ENCODE measurements at places on chromosomes 16 and 17.

DNA sequence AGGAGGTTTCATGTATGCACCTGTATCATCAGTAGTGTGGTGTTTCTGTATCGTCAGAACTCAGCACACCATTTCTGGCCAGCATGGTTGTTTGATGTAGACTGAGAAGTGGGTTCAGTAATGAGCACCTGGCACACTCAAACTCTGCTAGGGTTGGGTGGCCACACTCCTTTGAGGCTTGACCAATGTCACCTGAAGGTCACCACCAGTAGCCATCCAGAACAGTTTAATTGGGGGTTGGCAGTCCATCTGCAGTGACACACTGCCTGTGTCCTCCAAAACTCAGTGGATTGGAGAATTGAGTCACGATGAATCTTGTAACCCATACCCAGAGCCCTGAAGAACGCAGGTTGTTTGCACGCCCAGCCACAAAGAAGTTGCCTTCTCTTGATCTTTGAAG is 86.8 kb upstream of the HSBP1 start:
- no peak for DNase-seq

- no peak for DNase-seq
These were observed 67.0 kb upstream of the CNTNAP4 start for GRCh38 chr16:76210157-76210556.

DNA sequence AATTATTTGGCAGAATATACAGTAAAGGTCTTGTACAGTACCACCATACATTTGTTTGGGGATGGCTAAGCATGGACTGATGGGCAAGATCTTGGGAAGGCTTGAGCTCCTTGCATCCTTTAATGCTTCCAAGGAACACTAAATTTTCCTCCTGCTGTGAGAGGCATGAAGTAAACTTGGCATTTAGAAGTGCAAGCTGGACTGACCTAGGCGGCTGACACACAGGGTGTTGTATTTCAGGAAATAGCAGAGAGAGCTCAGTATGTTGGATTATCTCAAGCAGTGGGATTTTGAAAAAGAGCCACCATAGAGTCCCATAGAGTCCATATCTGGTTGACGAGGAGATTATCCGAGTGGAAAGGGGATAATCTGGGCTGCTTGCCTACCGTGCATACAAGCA is 2137.1 kb downstream of the TP53TG3F start:
- DNase-seq: no peak

DNA sequence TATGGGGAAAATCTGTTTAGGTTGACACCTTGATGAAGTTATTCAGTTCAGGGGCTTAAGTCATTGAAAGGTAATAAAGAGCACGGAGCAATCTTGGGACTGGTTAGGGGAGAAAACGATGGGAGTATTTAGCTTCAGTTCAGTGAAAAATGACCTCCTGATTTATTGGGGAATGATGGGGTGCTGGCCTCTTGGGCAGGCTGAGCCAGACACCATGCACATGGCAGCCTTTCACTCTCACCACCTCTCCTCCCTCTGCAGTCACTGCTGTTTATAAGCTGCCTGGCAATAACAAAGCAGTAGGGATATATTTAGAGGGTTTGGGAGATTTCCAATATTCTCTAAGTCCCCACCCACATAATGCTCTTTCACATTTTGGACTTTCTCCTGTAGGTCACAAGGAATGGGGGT is 140.5 kb upstream of the HS3ST2 start:
- DNase-seq: peak; percentile 53

DNA sequence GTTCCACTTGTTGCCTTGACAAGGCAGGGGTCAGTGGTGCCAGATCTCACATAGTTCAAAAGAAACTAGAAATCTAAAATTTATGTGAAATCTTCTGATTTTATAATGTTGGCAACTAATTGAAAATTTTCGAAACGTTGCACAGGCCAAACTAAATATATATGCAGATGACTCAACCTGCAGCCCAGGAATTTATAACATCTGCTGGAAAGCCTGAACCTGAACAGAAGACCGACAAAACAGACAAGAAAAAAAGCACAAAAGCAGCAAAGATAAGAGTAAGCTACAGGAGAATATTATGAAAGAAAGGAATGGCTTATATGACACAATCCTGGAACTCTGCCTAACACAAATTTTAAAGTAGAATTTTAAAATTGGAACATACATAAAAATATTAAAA is 207.6 kb downstream of the CEP112 start:
- DNase-seq: no peak

DNA sequence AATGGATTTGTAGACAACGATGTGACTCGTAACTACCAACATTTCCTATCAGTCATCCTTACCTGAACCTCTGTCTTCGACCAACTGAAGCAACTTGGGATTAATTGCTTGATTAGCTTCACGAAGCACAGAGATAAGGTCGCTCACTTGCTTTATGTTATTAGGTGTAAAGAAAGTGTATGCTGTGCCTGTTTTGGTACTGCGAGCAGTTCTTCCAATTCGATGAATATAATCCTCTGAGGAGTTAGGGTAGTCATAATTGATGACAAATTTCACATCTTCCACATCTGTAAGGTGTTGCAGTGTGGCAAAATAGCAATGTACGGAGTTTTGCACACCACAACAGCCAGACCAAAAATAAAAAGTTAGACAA is 3.6 kb upstream of the POLG2 start:
- no peak for DNase-seq

GRCh38 chr16:66701516-66701915 is 5.0 kb upstream of the CMTM4 start:
- no peak for DNase-seq

DNA sequence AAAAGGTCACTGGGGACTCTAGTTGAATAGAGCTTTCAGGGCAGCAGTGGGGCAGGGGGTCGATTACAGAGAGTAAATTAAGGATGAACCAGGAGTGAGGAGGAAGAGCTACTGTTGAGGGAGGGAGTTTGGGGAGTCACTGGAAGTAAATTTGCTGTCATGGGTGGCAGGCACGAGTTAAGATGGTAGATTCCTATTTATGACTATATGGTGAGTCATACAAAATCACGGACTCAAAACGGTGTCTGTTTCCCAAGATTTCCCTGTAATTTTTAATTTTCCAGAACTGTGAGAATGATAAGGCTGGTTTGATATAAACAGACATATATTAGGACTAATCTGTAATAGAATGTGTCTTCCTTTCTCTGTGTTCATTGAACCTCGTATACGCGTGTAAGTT is 287.6 kb upstream of the GOT2 start:
- DNase-seq: no peak

Data from inflammatory macrophage treated with lipopolysaccharide for 1 hour (primary cell).